ENCODE measurements at places on chromosomes 3 and 15.

DNA sequence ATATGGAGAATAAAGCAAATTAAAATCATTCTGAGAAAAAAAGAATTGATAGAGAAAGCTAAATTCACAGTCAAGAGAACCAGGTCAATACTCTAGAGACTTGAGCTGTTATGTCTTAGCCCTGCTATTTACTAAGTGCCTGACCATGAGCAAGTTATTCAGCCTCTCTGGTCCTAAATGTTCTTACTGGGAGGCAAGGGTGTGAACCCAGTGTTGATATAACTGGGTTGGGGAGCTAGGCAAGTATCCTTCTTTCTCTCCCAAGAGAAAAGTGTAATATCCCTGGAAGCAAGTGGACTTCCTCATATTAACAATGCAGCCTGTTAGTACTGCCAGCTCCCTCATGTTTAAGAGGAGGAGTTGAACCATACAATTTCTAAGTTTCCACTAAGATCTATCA, 488.9 kb upstream of the RASGRP1 start:
- DNase-seq, result no peak

DNA sequence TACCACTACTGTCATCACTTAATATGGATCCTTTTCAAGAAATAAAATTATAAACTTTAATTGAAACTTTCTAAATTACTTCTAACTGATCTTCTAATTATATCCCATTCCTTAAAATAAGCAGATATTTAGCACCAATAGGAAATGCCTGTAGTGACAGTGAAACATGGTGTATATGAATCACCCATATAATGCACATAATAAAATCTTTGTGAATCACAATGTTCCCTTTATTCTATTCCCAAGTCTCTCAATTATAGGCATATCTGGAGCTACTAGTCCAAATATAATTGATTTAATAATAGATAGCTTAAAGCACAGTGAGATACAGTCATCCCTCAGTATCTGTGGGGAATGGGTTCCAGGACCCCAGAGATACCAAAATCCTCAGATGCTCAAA, 490.3 kb downstream of the NLGN1 start:
- no peak for DNase-seq

GRCh38 chr3:143991713-143992112, 20.1 kb downstream of the DIPK2A start:
- DNase-seq, result no peak

DNA sequence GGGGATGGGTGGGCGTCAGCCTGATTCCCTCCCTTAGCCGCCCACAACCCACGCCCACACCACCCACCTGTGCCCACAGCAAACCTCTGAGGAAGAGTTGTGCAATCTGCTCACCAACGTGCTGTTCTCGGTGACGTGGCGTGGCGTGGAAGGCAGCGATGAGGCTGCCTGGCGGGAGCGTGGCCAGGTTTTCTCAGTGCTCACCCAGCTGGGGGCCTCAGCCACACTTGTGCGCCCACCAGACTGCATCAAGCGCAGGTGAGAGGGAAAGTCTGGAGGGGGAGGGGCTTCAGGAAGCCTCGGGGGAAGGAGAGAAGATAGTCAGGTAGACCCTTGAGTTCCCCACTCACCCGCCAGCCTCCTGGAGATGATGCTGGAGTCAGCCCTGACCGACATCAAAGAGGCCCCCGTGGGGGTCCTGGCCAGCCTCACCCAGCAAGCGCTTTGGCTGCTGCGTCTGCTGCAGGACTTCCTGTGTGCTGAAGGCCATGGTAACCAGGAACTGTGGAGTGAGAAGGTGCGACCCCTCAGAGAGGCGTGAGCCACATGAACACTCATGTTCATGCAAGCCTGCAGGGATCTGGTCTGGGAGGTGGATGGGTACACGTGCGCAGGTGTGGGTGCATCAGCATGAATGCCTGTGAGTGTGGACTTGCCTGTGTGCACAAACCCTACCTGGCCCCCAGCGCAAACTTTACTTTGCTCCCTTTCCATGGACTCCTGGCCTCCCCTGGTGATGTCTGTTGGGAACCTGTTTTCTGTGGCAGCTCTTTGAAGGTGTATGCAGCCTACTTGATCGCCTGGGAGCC, 21.7 kb downstream of the NBEAL2 start:
- no peak for DNase-seq

DNA sequence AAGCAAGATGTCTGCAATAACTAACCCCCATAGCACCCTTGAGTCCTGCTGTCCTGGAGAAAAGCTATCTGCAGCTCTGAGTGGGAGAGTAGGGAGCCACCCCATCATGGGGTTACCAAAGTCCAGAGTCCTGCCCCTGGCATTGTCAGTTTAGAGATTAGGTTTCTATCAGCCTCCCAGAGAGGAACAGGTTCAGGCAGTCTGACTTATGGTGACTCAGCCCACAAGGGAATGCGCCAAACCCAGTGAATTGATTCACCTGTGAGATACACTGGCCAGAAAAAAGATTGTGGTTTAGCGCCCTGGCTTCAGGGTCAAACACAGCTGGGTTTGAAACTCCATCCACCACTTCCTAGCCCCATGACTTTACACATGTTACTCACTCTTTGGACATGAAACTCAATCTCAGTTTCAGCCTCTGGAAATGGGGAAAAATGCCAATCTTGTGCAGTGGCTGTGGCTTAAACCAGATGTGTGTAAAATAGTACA, 263.6 kb upstream of the HES1 start:
- DNase-seq, result peak; percentile 44

- DNase-seq, result no peak
Measured at GRCh38 chr3:42739401-42740158, 33.5 kb downstream of the CCDC13 start.

- no peak for DNase-seq
Measured at GRCh38 chr3:131387796-131388489, 6.4 kb downstream of the NUDT16 start.

DNA sequence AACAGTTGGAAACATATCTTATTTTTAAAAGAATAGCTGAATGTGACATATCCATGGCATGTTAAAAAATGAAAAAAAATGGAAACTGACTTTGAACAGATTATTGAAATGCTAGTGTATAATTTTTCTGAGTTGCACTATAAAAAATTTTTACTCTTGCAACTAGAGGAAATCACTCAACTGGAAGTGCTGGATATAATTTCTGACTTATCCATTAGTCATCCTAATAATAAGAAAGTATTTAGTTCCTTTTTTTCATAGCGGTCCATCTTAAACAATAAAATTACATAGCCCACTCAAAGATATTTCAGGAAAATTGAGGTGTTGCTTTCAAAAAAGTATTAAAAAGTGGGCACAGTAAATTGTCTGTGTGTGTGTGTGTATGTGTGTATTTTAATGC, 80.7 kb downstream of the MBNL1 start:
- no peak for DNase-seq

- no peak for DNase-seq
Measured at GRCh38 chr3:177439694-177440269, 242.5 kb upstream of the TBL1XR1 start.

GRCh38 chr3:94779699-94780098, 716.8 kb downstream of the NSUN3 start:
- DNase-seq, result no peak

All from GM10248 (cell line).